NCI-H82 (cell line): ENCODE measurements at places on chromosomes 5 and 9.

DNA sequence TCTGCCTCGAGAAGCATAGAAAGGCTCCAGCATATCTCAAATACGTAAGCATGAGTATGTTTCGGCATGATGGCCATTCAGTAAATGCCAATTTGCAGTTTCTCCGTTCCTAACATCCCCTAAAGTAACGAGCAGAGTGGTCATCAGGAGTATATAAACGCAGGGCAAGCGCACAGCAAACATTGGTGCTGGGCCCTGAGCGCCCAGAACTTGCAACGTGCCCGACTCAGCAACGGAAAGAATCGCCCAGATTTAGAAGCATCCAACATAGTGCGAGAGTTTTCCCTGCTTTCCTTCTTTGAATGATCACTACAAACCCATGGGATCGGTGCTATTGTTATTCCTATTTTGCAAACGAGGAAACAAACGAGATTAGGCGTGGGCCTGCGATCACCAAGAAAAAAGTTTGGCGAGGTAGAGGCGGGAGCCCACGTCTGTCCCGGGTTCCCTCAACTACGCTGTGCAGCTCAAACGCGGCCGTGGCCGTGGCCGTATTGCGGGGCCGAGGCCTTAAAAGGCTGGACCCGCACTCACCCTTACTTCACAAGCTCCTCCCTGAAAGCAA, 505 bp downstream of the RPS14 start:
- DNase-seq = no peak

- no peak for DNase-seq
These were observed 162.8 kb downstream of the PIK3R1 start for GRCh38 chr5:68378204-68378820.

- no peak for DNase-seq
These were observed 490.9 kb downstream of the NFIB start for GRCh38 chr9:13823026-13823425.

DNA sequence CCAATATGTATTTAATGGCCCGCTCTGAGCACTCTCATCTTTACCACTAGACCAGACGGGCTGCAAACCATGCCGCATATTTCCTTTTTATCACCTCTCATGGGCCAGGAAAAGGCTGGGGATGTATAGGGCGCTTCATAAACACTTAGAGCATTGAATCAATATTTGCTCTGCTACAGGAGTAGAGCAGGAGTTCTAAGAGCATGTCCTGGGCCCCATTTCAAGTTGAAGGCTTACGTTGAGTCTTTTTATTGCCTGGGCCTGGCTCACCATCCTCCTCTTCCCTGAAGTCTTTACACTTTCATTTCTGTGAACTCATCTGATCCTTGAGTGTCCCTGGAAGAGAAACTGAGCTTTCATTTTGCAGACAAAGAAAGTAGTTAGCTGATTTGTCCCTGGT, 112.4 kb downstream of the FSTL4 start:
- DNase-seq = no peak

GRCh38 chr5:16921211-16921610, 14.9 kb downstream of the MYO10 start:
- no peak for DNase-seq

DNA sequence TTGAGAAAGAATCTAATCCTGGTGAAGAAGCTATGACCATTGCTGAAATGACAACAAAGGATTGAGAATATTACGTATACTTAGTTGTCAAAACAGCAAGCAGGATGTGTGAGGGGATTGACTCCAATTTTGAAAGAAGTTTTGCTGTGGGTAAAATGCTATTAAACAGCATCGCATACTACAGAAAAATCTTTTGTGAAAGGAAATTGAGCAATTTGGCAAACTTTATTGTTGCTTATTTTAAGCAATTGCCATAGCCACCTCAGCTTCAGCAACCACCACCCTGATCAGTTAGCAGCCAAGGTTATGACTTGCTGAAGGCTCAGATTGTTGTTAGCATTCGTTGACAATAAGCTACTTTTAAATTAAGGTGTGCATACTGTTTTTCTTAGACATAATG, 22.5 kb upstream of the ARL14EPL start:
- DNase-seq = no peak

DNA sequence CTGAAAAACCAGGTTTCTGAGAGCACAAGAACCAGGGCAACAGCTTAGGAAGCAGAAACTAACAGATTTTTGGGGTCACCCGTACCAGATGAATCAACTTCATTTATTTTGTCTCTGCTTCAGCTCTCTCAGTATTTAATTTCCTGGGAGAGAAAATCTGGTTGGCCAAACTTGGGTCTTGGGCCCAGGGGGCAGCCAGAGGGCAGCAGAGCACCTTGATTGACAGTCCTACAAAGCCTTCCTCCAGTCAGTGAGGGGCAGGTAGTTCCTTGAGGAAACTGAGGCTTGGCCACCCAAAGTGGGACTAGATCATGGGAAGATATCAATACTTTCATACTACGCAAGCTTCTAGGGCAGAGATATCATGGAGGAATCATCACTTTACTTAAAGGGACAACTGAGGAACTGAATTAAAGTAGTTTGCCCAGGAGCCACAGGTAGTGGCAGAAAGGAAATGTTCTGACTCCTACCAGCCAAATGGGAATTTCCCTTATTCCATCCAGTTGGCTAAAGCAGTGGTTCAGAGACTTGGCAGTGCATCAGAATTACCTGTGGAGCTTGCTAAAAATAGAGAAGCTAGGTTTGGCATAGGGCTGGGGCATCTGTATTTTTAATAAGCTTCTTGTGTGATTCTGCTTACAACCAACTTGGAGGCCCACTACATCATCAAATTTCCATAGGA, 21.5 kb upstream of the ARHGAP26 start:
- peak; percentile 35 for DNase-seq

DNA sequence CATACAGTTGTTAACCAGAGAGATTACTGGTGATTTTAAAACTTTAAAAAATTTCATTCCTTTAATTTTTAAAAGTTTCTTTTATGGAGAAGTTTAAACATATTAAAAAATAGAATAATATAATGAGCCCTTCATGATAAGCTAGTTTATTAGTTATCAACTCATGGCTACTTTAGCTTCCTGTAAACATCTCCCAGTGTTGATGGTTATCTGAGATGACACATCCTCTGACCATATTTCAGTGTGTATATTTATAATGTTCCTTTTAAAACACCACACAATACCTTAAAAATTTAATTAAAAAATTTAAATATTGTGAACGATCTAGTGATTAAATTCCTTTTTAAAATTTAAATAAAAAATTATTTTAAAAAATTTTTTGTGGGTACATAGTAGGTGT, 74.1 kb downstream of the IPO11 start:
- no peak for DNase-seq

- no peak for DNase-seq
These were observed 711.0 kb downstream of the TLE4 start for GRCh38 chr9:80282766-80283165.

DNA sequence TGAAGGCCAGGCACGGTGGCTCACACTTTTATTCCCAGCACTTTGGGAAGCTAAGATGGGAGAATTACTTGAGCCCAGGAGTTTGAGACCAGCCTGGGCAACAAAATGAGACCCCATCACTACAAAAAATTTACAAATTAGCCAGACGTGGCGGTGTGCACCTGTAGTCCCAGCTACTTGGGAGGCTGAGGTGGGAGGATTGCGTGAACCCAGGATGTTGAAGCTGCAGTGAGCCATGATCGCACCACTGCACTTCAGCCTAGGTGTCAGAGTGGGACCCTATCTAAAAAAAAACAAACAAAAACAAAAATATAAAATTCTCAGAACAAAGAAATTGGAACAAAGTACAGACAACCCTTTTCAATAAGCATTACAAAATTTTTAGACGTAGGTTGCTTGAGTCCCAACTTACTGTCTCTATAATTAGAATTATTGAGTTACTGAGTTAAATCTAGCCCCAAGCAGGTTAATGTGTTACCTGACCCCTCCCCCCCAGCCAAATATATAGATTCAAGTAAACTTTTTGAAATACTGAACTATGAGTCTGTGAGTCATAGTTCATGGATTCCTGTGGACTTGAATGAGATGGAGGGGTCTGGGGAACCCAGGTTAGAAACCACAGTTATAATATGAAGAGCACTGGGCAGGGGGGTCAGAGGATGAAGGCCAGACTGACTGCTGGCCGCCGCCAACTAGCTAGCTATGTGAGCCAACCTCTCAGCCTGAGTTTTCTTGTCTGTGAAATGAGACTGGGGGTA, 173.1 kb downstream of the AOPEP start:
- DNase-seq = no peak

- no peak for DNase-seq
These were observed 96.3 kb upstream of the MEF2C start for GRCh38 chr5:88979244-88979643.

DNA sequence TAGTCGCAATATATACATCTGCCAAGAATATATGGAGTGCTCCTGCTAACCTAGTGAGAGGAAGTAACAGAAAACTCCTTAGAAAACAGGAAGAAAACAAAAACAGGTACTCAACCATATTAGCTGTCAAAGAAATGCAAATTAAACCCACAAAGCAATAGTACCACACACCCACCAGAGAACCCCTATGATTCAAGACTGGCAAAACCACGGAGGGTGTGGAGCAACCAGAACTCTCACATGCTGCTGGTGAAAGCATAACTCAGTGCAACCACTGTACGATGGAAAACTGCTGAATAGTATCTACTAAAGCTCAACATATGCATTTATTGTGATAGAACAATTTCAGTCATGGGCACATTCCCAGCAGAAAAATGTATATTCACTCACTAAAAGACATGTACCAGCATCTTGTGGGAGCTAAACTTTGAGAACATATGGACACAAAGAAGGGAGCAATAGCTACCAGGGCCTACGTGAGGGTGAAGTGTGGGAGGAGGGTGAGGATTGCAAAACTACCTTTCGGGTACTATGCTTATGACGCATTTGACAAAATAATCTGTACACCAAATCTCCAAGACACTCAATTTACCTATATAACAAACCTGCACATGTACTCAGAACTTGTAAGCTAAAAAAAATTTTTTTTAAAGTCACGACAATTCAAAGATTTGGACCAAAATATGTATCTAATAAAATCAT, 34.0 kb downstream of the PTPN3 start:
- no peak for DNase-seq

GRCh38 chr5:172485511-172486202, 31.3 kb upstream of the SH3PXD2B start:
- DNase-seq = no peak

DNA sequence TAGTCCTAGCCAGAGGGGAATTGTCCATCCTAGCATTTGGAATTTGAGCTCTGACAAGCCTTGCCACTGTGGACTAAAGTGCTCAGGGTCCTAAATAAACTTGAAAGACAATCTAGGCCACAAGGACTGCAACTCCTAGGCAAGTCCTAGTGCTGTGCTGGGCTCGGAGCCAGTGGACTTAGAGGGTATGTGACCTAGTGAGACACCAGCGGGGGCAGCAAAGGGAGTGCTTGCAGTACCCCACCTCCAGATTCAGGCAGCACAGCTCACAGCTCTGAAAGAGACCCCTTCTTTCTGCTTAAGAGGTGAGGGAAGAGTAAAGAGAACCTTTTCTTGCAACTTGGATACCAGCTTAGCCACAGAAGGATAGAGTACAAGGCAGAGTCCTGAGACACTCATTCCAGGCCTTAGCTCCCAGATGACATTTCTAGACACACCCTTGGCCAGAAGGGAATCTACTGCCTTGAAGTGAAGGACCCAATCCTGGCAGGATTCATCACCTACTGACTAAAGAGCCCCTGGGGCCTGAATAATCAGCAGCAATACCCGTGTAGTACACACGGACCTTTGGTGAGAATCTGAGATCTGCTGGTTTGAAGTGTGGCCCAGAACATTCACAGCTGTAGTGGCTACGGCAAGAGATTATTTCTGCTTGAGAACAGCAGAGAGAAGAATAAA, 164.6 kb downstream of the CCDC171 start:
- no peak for DNase-seq

GRCh38 chr5:28748446-28748845, 1710.1 kb upstream of the CDH9 start:
- DNase-seq = peak; percentile 53

- peak; percentile 41 for DNase-seq
These were observed 368.4 kb downstream of the TLE1 start for GRCh38 chr9:81320909-81321482.

DNA sequence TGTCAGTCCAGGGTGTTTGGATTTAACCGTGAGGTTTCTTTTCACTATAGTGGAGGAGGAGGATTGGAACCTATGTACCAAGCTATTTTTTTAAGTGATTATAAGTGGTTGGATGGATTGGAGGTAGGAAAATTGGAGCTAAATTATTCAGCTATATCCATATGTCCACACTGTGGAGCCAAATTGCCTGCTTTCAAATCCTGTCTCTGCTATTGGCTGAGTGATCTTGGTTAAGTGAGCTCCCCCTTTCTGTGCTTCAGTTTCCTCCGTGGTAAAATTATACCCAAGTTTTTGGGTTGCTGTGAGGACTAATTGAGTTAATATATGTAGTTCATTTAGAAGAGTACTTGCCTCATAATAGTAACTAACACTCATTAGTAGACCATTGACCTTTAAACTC, 2.5 kb downstream of the CENPP start:
- peak; percentile 54 for DNase-seq

- no peak for DNase-seq
These were observed 300.7 kb upstream of the IZUMO3 start for GRCh38 chr9:24846248-24846912.

DNA sequence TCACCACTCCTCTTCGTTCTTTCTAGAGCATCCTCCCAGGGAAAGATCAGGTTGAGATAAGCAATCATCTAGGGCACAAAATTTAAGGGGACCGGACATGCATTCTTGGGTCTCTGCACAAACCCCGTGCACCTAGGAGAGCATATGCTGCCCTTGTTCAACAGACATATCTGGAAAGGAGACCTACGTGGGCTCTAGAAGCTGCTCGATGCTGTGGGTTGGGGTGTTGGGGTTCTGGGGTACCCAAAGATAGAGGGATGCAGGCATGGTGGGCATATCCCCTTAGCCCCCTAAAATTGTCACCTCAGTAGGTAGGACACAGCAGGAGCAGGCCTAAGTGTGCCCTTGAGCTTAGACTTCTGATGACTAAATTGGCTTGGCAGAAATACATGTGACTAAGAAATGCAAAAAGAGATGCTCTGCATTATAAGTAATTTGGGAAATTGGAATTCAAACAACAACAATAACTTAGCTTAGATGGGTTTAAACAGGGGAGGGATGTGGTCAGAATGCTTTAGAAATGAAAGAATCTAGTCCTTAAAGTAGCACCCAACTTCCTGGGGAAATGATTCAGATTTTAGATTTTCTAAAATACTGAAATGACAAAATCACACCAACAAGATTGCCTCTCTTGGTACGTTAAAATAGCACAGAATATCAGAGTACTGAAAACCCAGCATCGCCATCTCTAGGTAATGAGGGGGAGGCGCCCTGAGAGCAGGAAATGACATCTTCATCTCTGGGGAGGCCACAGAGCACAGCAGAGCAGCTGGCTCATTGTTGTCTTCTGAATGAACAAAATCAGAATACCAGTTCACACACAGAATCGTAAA, 172.3 kb downstream of the GNA14 start:
- no peak for DNase-seq

DNA sequence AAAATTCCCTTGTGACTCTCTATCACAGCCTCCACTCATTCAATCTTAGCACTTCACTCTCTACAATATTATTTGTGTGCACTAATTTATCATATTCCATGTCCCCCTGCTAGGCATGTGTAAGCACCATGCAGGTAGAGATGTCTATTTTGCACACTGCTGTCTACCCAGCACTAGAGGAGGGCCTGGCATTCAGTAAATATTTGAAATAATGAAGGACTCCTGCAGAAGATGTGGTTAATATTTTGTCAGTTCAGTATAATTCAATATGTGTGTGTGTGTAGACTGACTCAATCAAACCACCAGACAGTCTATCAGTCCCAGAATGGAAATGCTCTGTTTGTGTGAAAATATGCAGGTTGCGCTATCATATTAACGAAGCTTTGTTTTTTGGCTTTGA, 313.6 kb upstream of the CDH6 start:
- no peak for DNase-seq

GRCh38 chr5:149212198-149212951, 59.3 kb upstream of the AFAP1L1 start:
- DNase-seq = no peak
